ENCODE measurements at places on chromosomes 13 and 19.

GRCh38 chr13:87120476-87120875 is 550.7 kb upstream of the SLITRK5 start:
- DNase-seq = no peak

DNA sequence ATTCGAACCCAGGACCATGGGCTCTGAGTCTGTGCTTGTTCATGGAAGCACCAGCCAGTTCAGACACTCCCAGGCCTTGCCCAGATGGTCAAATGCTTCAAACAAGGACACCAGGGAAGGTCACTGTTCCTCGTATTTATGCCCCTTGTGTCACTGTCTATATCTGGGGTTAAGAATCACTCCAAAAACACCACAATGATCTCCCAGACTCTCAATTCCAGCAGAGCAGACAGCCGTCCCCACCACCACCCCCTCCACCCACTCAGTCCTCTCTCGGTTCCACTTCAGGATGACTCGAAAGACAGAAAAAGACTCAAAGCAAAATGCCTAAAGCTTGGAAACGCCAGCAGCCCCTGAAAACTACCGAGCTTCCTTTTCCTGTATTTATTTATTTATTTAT is 79.0 kb downstream of the INSR start:
- DNase-seq = no peak

DNA sequence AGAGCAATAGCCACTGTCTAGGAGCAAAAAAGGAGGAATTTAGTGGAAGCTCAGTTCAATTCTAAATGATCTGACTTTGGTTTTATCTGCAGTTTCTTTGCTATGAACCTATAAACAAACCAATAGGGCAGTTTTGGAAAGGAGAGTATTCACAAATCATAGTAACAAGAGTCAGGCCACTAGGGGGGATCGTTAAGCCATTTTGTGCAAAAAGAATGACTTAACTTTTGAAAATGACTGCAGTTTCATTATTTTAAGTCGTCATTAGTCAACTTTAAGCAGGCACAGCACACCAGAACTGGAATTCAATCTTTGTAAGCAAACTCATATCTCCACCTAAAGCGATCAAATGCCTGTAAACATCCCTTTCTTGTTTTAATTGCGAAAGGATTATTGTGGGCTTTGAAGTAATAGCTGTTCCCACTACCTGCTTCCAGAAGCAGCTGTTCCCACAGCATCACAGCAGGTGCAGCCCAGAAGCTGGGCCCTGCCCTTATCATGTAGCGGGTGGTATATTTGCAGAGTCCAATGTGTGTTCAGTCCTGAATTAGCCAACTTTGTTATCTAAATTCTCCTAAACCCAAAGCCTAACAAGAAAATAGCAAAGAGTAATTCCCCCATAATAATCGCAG is 51.5 kb downstream of the SOX21 start:
- peak; percentile 13 for DNase-seq

DNA sequence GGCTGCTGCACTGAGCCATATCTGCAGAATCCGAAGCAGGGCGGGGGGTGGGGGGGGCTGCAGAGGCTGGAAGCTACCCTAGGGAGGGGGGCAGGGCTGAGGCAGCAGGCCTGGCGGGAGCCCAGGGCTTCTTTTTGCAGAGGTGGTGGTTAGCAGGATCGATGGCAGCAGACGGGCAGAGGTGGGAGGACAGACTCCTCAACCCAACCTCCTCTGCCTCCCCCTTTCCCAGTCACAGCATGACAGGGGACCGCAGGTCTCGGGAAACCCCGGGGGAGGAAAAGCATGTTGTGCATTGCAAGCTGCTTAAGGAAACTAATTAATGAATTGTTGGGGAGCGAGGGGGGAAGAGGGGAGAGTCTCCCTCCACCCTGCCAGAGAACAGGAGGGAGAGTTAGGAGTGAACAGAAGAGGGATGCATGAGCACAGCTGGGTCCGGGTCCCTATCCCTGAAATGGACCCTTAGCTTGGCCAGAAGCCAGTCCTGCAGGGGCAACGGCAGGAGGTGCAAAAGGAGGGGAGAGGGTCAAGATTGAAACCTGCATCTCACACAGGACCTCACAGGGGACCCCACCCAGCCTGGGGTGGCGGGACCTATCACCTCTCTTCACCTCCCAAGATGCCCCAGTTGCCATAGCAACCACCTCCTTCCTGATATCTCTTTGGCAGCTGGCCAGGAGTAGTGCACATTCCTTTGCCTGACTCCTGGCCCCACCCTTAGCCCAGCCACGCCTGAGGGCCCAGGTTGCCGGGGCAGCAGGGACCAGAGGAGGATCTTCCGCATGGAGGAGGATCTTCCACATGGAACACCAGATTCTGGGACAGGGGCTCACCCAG is 1.8 kb downstream of the FXYD7 start:
- no peak for DNase-seq

DNA sequence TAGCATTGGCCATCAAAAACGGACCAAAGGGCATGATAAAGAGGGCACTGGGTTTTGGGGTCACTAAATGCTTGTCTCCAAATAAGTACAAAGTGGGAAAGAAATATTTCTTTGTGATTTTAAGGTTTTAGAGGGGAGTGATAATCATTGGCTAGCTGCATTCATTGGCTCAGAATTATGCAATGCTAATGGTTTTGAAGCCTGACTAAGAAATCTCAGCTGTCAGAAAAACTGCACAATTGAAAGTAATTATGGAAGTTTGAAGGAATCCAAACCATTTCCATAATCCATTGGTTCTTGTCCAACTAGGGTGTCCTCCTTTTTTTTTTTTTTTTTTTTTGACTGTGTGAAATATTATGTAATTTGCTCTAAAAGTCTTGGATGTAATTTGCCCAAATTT is 88.2 kb upstream of the ARGLU1 start:
- DNase-seq = no peak

- no peak for DNase-seq
Observed at GRCh38 chr13:76646946-76647345, 239.3 kb downstream of the KCTD12 start.

DNA sequence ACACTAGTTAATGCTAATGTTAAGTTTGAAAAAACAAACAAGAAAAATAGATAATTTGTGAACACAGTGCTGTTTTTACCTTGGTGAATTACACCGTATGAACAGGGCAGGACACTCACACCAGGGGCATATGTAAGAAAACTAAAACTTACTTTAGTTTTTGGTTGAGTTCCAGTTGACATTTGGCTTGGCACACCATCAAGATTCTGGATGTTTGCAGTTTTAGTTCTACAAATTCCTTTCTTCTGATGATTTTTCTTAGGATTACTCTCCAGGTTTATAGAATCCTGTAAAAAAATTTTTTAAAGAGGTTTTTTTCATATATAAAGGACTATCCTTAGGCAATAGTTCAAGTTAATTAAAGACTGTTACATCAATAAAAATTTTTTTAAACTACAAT is 238.5 kb upstream of the STARD13 start:
- no peak for DNase-seq

DNA sequence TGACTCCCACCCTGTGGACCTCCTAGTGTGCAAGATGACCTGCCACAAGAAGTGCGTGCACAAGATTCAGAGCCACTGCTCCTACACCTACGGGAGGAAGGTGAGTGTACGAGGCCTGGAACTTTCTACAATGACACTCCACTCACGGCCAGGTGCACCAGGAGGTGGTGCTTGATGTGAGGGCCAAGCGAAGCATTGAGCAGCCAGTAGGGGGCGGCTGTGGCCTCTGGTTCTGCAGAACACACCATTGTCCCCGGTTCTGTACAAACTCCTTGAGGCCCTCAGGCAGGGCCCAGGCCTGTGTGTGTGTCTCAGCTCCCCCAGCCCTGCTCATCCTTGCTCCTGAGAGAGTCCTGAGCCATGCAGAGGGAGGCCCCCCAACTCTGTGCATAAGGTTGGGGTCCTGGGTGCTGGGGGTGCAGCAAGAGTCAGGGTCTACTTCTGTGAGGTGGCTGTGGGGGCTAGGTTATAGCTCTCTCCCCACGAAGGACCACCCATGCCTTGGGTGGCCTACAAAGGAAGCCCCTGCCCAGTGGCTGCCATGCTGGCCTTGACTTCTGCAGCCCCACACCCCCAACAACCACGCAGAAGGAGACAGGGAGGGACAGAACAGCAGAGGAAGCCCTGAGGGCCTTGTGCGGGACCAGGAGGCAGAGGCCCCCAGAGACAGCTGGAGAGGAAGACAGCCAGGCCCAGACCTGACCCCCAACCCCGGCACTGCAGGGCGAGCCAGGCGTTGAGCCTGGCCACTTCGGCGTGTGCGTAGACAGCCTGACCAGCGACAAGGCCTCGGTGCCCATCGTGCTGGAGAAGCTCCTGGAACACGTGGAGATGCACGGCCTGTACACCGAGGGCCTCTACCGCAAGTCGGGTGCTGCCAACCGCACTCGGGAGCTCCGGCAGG is 9.7 kb upstream of the USE1 start:
- peak; percentile 74 for DNase-seq

DNA sequence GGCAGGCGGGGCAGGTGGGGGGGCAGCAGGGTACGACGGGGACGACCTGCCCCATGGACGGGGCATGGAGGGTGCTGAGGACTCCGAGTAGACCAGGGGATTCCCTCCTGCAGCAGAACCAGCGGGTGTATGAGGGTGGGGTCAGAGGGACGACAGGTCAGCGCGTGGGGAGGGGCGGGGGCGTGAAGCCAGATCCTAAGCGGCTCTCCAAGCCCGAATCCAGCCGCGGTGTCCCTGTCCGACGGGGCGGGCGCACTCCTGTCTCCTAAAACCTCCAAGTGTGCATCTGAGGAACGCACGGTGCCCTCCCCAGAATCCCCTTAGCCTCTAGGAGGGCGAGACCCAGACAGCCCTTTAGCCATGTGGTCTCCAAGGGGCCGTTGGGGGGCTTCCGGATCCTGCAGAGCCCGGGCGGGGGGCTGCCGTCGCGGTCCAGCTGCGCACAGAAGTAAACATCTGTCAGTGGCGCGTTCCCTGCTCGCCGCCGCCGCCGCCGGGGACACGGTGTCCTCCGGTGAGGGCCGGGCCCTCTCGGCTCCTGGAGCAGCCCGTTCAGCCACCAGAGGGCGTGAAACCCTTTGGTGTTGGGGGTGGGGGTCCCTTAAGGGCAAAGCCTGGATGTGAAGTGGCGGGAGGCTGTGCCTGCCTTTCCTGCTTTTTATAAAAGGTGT is 730 bp downstream of the NRTN start:
- peak; percentile 91 for DNase-seq

GRCh38 chr13:106919133-106919532 is 351.2 kb upstream of the ARGLU1 start:
- no peak for DNase-seq

DNA sequence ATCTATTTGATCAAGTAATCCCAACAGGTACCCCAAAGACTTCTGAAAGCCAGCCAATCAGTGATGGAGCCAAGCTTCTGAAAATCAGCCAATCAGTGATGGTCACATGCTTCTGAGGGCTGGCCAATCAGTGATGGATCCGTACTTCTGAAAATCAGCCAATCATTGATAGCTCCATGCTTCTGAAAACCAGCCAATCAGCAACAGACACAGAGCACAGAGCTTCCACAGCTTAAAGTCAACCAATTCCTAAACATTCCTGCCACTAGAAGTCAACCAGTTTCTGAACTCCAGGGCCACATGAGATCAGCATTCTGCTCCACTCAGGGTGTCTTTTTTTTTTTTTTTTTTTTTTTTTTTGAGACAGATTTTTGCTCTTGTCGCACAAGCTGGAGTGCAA is 8.2 kb upstream of the HSD17B14 start:
- DNase-seq = peak; percentile 63

GRCh38 chr13:111640476-111640875 is 320.0 kb downstream of the TEX29 start:
- no peak for DNase-seq

DNA sequence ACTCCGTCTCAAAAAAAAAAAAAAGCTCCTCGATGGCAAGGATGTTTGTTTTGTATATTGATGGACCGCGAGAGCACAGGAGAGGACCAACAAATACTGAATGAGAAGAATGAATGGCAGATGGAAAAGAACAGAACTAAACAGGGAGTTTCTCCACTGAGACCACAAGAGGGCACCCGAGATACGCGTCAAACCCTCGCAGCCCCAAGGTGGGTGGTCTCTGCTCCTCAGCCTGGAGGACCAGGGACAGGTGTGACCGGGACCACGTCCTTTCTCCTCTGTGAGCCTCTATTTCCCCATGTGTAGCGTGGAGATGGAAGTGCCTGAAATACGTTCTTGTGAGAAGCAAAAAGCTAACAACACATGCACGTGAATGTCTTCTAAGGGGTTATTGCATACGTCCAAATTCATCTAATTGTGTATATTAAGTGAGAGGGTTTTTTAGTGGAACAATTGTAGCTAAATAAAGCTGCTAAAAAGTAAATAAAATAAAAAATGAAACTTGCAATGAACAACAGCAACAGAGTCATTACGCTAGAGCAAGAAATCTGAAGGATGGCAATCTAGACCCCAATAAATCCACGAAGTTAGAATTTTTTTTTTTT is 8.3 kb upstream of the CDC42EP5 start:
- peak; percentile 65 for DNase-seq

- DNase-seq = no peak
Observed at GRCh38 chr13:30859326-30859725, 46.7 kb upstream of the MEDAG start.

DNA sequence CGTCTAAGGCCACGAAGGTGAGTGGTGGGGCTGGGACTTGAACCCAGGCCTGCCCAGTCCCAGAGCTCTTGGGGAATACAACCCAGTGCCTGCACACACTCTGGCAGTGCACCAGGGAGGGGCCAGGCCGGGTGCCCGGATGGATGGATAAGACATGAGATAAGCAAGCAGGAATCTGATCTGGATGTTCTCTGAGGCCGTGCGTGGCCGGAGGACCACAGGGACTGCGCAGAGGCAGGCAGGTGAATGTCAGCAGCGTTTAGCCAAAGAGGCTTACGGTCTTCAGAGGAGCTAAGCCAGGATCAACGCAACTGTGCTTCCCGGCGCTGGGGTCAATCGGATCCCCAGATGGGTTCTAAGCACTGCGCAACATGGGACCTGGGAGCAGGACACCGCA is 1.5 kb downstream of the ZNF787 start:
- peak; percentile 61 for DNase-seq

DNA sequence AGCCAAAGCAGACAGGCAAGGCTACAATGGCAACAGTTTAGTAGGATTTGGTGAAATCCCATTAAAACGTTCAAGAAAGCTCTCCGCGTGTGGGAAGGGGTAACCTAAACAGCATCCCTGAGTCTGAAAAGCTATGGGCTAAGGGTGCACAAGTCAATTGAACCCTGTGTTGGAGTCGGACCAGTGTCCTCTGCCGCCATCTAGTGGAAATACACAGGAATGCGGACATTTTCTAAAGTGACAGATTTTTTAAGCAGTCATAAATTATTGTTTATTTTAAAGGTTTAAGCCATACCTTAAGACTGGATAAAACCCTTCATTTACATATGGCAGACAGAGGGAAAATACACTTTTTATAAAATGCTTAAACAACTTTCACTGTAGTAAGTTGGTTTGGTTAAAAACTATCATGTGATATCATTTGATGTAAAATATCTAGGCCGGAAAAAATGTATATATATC is 26.5 kb upstream of the LSM14A start:
- DNase-seq = peak; percentile 74

DNA sequence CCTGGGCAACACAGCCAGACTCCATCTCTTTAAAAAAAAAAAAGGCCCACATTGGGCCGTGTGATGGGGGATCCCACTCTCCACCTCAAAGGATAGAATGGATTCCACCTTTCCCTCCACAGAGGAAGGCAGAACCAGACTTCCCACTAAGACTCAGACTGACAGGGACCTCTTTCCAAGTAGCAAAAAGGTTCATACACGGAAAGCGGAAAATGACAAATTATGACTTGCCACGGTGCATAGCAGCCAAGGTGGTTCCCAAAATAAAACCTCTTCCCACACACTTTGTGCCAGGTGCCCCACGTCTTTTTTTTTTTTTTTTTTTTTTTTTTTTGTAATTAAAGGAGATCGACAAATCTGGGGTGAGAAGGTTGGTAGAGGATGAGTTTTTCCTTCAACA is 14.4 kb upstream of the TTYH1 start:
- no peak for DNase-seq

- DNase-seq = peak; percentile 68
Observed at GRCh38 chr13:52851137-52851962, 2.9 kb upstream of the PCDH8 start.
